Stimulated activated CD8-positive, alpha-beta memory T cell treated with anti-CD3 and anti-CD28 coated beads, Interleukin-15, amount 100 ng/mL, for 24 hours (primary cell): ENCODE measurements at places on chromosomes 5 and 9.

DNA sequence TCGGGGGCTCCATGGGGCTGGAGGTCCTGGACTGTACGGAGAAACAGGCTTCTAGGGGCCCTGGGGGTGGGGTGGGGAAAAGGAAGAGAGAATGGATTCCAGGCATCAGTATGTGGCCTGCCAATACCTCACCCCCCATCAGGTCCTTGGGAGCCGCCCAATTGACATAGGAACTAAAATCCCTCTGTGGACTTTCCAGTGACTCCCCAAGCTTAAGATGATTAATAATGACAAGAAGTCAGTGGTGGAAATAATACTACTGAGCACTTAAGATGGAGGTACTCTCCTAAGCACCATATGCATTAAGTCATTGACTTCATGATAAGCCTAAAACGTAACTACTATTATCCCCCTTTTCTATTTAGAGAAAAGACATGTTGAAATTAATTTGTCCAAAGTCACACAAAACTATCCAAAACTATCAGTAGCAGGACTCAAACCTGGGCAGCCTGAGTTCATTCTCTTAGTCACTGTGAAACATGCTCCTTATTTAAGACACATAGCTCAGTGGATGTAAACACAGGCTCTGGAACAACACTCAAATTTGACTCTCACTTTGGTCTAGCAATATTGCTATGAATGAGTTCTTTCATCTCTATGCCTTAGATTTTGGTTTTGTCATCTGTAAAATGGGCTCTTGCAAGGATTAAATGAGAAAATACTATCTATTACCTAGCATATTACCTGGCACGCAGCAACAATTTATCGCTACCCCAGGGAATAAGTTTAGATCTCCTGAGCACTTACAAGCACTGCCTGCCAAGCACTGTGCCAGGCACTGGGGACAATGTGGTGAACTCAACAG is 9.5 kb downstream of the SPRY4 start:
- DNase-seq: no peak

DNA sequence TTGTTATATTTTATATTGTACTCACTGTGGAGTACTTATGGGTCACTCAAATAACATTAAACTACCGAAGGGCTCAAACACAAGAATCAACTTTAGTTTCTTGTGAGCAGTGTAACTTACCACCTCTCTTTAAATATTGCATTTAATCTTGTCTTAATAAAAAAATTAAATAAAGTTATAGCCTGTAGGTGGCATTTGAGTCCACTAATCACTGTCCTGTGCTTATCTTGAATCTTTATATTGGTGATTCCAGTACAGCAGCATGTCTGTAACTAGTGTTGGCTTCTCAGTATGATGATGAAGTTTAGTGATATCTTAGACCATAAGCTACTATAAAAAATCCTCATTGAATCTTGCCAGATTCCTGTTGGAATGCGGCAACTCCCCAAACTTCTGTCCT is 313.8 kb downstream of the FAM170A start:
- DNase-seq: no peak

- DNase-seq: no peak
Observed at GRCh38 chr9:96413302-96414221, 4.6 kb downstream of the ZNF367 start.

DNA sequence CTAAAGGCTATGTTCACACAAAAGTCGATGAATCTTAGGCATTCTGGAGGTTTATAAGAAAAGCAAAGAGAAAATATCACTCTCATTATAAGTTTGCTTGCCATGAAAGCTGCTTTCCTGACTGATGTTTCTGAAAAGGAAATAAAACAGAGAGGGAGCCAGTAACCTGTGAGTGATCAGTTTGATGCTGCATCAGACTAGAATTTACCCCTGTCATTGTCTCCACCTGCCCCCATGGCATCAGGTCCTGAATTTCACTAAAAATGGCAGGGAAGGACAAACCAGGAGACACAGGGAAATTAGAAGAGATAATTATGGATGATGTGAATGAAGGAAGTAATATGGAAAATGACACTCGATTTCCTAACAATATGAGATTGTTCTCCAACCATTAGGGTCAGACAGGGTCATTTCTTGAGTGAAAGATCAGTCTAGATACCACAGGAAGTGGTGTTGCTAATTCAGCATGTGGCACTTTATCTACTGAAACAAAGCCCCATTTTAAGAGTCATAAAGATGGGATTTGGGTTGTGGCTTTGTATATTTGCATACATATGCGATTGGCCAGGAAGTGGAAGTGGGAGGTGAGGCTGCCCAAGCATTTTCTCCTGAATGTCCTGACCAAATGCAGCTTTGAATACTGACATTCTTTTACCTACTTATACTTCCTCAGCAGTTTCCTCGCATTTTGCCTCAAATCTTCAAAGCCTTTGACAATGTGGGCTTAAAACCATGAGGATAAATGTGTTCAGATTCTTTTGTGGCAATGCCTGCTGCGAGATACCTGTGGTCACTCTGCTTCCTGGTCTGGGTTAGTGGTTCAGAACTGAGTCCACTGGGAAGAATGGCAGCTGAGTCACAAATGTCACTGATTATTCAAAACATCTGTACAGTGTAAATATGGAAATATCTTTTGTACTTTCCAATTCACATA is 29.7 kb downstream of the MEGF10 start:
- no peak for DNase-seq

- DNase-seq: no peak
Observed at GRCh38 chr5:170302653-170303501, 5.3 kb upstream of the LCP2 start.

DNA sequence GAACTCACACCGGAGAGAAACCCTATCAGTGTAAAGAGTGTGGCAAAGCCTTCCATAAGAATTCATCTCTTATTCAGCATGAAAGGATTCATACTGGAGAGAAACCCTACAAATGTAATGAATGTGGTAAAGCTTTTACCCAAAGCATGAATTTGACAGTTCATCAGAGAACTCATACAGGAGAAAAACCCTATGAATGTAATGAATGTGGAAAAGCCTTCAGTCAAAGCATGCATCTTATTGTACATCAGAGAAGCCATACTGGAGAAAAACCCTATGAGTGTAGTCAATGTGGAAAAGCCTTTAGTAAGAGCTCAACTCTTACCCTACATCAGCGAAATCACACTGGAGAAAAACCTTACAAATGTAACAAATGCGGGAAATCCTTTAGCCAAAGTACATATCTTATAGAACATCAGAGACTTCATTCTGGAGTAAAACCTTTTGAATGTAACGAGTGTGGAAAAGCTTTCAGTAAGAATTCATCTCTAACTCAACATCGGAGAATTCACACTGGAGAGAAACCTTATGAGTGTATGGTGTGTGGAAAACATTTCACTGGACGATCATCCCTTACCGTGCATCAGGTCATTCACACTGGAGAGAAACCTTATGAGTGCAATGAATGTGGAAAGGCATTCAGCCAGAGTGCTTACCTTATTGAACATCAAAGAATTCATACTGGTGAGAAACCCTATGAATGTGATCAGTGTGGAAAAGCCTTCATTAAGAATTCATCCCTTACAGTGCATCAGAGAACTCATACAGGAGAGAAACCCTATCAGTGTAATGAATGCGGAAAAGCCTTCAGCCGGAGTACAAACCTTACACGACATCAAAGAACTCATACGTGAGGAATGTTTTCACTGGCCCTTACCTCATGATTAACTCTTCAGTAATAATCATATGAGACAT is 8.9 kb upstream of the ZNF454 start:
- DNase-seq: no peak

DNA sequence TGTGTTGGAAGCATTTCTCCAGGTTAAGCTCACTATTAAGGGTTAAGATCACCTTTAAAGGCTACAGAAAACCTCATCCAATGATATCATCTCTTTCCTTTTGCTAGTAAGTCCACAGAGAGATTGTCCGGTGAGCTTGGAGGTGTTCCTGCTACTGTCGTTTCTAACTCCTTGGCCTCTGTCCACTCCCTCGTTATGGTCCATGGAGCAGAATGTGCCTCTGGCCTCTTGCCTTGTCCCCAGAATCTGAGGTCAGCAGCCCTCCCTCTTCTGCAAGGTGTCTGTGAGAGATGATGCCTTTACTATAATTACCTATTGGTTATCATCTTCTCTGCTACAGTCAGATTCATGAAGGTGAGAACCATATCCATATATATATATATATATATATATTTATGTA is 15.0 kb downstream of the ORM2 start:
- DNase-seq: no peak

- no peak for DNase-seq
Observed at GRCh38 chr5:119179857-119180641, 109.2 kb downstream of the DMXL1 start.

DNA sequence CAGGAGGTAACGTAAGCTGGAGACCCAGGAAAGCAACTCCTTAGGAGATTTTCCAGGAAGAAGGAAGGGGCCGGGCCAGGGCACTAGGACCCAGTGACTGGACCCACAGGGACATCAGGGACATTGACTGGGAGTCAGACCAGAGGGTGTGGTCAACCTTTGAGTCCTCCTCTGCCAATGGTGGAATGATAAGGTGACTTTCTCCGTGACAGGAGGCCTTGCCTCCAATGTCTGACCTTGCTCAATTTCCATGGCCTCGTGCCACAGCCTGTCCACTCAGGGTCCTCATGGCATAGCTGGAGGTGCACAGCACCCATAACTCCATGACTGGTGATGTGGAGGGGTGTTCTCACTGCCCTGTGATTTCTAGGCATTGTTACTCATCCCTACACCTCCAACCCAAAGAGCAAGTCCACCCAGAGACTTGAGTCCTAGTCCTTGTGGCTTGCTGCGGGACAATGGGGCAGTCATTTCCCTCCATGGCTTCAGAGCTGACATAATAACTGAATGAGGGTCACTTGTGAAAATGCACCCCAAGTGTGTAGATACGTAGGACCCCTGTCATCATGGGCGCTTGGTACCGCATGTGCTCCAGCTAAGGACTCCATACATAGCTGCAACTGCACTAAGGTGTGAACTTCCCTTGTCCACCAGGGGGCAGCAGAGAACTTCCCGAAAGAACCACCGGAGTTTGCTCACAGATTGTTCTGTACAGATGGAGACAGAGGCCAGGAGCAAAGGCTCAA is 4.1 kb upstream of the AMBP start:
- peak; percentile 60 for DNase-seq

- DNase-seq: no peak
Observed at GRCh38 chr9:33697171-33697570, 98.2 kb upstream of the PRSS3 start.

DNA sequence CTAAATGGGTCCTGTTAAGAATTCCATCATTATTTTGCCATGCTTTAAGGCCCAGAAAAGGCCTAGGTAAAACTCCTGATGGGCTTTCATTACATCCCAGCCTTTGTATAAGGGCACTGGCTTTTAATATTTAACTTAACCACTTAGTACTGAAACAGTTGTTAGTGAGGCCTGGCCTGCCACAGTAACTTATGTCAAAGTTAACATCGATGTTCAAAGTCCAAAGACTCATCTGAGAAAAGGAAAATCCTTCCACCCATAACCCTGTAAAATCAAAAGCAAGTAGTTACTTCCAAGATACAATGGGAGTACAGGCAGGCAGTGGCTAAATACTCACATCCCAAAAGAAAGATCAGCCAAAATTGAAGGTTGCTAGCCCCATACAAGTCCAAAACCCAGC is 15.0 kb upstream of the UGT3A1 start:
- no peak for DNase-seq

- no peak for DNase-seq
Observed at GRCh38 chr5:136130581-136130980, 2.1 kb upstream of the SMAD5 start.

DNA sequence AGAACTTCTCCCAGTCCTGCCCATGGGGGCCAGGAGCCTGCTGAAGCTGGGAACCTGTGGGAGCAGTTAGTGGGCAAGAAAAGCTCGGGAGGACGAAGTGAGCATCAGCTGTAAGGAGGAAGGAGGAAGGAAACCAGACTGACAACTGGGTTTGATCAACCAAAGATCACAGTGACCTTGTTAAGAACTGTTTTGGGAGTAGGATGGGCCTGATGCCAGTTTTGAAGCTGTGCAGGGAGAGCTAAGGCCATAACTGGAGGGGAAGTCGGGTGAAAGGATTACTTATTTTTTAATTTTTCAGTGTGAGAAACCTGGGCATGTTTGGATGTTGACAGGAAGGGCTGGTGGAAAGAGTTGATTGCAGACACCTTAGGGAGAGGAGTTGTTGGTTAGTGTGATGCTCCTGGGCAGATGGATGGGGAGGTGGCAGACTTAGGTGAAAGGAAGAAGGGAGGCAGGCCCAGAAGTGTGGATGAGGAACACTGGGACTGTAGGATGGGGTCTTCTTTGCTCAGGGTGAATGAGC is 58.3 kb upstream of the KLF4 start:
- no peak for DNase-seq

DNA sequence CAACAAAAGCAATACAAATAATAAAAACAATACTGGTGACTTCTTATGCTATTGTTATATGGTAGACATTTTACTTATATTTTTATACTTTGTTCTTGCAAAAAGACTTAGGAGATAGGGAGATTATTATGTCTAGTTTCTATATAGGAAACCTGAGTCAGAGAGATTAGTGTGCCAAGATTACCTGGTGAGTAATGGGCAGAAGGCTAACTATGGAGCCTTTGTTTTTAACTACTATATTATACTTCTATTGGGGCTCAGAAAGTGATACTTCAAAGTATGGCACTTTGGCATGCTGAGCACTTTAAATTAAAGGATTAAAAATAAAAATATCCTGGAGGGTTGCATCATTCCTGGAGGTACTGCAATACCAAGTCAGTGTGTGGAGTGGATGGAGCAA is 117.5 kb upstream of the CLINT1 start:
- no peak for DNase-seq

GRCh38 chr9:135302329-135303279 is 177.0 kb upstream of the PPP1R26 start:
- no peak for DNase-seq

DNA sequence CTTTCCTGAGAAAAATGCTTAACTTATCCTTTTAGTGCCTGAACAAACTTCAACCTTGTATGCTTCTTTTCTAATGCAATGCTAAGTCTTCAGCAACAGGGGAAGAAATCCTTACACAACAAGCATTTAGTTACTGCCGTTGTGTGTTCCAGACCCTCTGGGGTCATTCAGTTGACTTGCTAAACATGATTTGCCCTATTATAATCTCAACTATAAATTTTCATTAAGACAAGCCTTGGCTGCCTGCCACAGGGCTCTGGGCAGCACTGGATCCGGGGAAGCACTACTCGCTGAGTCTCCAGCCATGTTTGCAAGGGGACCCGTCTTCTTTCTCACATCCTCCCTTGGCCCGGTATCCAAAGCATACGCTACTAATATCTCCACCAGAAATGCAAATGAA is 58.1 kb downstream of the PTCH1 start:
- no peak for DNase-seq

DNA sequence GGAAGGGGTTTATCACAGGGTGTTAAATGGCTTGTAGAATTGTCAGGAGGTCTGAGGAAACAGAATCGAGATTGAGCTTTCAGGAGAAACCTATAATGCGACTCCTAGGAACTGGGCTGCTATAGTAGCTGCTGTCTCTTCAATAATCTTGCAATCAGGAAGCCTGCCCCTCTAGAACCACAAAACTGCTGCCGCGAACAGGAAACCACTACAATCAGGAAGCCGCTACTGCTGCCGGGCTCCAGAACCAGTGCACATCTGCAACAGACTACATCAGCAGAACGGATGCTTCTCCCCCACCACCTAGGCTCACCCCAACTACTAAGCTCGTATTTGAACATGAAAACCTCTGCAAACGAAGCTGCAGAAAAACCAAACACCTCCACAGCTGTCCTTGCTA is 31.6 kb downstream of the TNFSF8 start:
- DNase-seq: peak; percentile 33

- DNase-seq: no peak
Observed at GRCh38 chr5:120817044-120817985, 353.2 kb downstream of the PRR16 start.
